ENCODE measurements at places on chromosomes 11 and 22.
A peak's percentile ranks its signal among the peaks of the same experiment; 100 is the strongest.

GRCh38 chr22:36862251-36863242, 1.7 kb downstream of the NCF4 start:
- no peak for DNase-seq

DNA sequence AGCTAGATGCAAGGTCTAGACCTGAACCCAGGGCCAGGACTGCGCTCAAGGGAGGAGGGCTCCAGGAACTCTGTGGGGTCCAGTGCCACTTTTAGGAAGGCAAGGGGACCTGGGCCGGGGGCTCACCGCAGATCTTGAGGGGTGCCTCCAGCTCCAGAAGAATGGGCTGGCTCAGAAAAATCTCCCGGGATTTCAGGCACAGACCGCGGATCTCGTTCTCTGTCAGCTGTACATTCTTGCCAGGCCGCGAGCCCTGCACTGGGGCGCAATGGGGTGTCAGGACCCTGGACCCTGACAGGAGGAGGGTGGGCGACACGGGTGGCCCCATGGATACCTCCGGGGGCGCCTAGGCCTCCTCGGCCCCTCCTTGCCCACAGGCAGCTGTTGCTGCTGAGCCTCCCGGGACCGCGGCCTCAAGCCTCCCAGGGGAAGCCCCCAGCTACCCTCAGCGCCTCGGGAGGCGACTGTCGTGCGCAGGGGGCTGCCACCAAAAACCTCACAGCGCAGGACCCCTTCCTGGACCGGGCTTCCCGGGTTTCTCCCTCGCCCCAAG, 640 bp downstream of the PPP1CA start:
- no peak for DNase-seq

DNA sequence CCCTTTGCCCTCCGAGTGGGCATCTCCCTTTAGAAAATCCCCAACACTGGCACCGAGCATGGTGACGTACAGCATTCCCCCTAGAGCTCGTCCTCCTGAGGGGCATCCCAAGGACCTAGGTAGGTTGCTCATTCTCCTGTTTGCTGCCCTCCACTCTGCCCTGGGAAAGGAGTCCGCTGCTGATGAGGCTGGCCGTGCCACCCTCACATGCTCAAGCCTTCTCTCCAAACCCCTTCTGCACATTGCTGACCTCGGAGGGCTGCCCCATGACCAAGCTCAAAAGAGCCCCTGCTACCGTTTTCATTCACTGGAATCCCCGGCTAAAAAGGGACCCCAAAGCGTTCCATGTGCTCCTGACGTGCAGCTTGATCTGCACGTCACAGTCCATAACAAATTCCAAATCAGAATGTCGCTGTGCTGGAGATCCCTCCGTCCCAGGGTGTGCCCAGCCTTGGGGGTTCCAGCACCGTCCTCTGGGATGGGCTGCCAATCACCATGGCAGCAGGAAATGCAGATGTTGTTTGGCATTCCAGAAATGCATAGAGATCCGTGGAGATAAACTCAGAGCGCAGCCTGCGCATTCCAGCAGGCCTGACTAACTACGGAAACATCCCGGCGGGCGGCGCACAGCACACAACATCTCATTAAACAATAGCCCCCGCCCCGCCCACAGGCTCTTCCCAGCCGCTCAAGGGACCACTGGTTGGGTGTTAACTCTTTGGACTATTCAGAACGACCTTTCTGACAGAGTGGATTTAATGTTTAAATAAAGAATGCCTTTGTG, 26.3 kb upstream of the GNB1L start:
- no peak for DNase-seq

- DNase-seq, result no peak
Measured at GRCh38 chr11:70139785-70140410, 61.8 kb downstream of the ANO1 start.

DNA sequence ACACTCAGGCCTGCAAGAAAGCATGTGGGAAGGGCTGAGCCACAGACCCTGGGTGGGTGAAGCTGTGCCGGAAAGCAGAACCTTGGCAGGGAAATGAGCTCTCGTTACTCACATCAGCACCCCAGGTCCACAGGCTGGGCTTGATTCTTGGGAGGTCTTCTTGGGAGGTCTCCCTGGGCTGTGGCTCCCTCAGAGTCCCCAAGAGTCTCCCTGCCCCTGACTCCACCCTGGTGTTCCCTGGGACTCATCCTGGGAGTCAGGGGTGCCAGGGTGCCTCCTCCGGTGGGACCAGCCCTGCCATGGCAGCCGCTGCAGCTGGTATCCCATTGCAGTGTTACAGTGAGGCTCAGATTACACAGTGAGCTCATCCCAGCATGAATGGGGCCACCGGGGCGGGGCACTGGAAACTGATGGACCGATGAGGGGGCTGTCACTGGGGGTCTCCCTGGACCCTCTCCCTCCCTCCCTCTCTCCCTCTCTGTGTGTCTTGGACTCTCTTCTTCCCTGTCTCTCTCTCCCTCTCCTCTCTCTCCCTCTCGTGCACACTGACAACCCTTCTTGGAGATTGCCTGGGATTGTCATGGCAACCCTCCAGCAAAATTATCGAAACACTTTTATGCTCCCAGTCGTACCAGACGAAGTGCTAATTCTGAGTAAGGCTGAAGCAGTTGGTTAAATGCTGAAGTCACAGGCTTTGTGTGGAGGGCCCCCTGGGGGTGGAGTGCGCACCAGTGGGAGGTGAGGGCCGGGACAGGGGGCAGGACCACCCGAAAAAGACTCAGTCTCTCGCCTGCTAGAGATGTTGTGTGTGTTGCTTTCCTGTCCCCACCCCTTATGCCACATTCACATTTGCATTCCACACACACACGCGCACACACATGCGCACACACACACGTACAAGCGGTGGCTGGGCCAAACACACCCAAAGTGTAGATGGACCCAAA, 8.6 kb upstream of the C11orf96 start:
- DNase-seq, result peak; percentile 44

DNA sequence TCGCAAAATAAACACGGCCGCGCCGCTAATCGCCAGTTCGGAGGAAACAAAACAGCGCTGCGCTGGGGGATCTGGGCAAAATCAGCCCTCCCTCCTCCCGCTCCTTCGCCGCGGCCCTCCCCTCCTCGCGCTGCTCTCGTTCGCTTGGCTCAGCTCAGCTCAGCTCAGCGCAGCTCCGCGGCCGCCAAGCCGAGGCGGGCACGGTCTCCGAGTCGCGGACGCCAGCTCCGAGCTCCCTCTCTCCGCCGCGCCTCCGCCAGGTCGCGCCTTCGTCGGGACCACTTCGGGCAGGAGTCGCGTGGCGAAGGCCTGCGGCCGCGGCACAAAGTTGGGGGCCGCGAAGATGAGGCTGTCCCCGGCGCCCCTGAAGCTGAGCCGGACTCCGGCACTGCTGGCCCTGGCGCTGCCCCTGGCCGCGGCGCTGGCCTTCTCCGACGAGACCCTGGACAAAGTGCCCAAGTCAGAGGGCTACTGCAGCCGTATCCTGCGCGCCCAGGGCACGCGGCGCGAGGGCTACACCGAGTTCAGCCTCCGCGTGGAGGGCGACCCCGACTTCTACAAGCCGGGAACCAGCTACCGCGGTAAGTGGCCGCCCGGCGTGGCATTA, at the start of gene SPON1:
SPON1 (plus strand) TSS at position 162 of the 607 bp plus-strand sequence; CDS start at position 344, 182 bp downstream.
- no peak for DNase-seq

DNA sequence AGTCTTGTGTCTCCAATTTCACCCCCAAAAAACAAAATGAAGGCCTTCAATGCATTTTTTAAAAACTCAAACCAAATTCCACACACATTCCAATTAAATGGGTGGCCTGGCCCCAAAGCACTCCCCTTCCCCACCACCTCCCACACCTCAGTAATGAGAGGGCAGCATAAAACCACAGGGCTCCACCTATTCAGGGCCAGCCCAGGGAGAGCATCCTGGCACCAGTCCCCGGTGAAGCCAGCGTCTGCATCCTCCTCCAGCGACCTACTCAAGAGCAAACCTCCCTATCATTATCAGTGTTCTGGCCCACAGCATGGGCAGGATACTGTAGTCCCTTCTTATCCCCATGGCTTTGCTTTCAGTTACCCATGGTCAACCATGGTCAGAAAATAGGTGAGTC, 17.8 kb upstream of the OR8B8 start:
- no peak for DNase-seq

- DNase-seq, result no peak
Measured at GRCh38 chr22:29433856-29434255, 4.5 kb upstream of the RFPL1 start.

- DNase-seq, result peak; percentile 14
Measured at GRCh38 chr11:82718307-82718706, 15.4 kb downstream of the FAM181B start.

DNA sequence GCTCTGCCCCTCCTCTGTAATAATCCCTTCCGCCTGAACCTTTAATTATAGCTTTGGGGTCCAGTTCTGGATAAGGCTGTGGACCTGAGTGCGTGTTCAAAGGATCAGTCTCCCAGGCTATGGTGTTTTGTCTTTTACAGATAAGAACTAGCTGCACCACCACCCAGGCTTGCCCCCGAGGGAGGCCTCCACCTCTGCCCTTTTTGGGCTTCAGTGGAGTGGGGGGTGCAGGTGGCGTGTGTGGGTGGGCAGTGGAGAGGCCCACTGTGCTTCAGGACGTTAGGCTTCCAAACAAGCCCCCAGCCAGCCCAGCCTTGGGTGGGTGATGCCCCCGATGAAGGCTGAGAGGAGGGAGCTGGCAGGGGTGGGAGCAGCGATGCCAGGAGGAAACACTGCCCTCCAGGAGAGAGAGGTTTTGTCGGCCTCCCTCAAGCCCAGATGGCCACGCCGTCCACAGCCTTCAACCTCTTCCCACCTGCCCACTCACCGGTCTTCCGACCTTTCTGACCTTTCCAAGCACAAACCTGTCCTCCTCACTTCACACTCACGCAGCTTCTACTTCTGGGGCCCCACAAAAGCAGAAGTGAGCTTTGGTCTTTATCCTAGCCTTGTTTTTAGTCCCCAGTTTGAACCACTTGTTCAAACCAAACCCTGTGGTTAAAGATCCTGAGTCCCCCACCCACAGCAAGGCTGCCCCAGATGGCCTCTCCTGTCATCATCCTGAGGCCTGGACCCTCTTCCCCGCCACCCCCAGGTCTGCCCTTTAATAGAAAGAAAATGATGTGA, 20.4 kb downstream of the PSMD13 start:
- no peak for DNase-seq

- no peak for DNase-seq
Measured at GRCh38 chr11:95989780-95990179, 65.9 kb upstream of the MTMR2 start.

DNA sequence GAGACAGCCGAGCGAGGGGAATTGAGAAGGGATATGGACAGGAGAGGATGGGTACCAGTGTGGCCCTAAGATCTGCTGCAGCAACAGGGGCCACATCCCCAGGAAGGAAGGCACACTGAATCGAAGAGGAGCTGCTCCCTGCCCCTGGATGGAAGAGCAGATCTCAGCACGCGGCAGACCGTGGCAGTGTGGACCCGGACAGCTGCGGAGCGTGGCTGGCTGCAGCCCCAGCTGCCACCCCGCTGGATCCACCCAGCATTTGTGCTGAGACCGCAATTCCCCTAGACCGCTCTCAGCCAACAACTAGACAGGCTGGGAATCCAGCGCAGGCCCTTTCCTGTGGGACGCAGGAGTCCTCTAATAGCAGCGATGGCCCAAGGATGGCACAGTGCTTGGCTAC, 94.7 kb downstream of the NECTIN1 start:
- no peak for DNase-seq

DNA sequence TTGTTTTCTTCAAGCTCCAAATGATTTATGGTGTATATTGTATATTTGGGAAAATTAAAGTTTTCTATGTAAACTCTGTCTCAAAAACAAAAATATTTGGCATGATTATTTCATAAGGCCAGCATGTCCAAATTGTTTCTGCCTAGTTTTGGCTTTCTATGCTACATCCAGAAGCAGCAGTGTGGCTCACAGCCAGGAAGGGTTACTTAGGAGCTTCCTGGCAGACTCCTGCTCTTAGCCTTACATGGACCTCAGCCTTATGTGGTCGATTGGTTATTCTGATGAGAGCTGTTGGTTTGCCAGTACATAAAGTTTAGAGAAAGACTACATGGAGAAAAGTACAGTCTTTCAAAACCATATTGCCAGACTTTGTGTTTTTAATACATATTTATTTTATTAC, 297.7 kb upstream of the FAT3 start:
- DNase-seq, result no peak

DNA sequence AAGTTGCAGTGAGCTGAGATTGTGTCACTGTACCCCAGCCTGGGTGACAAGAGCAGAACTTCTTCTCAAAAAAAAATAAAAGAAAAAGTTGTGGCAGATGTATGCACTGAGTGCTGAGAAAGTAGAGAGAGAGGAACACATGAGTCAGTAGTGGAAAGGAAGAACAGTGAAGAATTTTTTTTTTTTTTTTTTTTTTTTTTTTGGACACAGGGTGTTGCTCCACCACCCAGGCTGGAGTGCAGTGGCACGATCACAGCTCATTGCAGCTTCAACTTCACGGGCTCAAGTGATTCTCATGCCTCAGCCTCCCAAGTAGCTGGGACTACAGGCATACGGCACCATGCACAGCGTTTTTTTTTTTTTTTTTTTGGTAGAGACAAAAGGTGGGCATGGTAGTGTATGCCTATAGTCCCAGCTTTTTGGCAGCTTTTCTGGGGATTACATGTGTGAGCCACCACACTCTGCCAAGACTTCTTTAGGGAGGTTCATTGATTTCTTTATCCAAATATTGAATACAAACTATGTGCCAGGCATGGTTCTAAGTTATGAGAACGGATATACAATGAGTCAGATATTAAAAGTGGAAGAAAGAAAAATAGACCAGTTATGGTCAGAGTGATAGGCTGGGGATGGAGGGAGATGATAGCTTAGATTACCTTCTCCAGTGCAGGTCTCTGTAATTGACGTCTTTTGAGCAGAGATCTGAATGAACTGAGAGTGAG, 62.0 kb downstream of the YAP1 start:
- no peak for DNase-seq

- no peak for DNase-seq
Measured at GRCh38 chr22:39237318-39238100, 7.3 kb downstream of the PDGFB start.

DNA sequence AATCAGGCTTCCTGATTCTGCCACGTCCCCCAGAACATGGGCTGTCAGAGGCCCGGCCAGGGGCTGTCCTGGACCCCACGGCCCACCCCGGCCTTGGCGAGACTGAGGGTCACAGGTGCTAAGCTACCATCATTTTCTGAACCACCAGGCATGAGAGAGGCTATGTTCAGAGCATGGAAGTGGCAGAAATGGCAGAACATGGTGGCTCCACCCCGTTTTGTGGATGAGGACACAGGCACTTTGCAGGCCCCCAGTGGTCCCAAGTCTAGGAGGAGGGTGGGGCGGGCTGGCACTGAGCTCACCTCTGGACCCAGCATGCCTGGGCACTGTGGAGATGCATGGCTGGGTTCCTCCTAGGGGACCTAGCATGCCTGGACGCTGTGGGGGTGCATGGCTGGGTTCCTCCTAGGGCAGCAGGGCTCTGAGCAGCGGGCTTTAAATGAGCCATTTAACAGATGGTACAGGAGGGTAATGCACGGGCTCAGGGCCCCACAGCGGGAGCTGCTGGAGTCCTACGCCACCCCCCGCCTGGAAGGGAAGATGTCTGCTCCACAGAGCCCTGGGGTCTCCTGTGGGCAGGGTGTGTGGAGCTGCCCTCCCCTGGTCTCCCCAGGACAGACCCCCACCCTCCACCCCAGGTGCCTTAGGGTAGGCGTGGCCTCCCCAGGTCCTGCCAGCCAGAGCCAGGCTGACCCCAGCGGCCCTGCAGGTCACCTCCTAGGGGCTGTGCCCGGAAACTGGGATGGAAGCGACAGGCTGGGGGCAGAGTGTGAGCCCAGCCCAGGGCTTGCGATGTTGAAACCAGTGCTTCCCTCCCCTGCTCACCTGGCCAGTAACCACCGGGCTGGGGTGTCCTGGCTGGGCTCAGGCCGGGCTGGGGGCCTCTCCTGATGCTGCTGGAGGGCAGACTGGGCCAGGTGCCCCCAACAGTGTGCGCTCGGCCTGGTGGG, 6.1 kb upstream of the MUC5AC start:
- DNase-seq, result no peak
